ENCODE measurements at places on chromosomes 7 and 10.

- no peak for DNase-seq
Measured at GRCh38 chr10:94293354-94293753, 69.4 kb downstream of the NOC3L start.

DNA sequence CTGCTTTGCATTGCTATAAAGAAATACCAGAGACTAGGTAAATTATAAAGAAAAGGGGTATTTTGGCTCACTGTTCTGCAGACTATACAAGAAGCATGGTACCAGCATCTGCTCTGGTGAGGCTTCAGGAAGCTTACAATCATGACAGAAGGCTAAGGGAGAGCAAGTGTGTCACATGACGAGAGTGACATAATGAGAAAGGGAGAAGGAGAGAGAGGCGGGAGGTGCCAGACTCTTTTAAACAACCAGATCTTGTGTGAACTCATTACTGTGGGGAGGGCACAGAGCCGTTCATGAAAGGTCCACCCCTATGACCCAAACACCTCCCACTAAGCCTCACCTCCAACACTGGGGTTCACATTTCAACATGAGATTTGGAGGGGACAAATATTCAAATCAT is 59.0 kb upstream of the WNT16 start:
- no peak for DNase-seq

- peak; percentile 80 for DNase-seq
Measured at GRCh38 chr10:84537447-84537931, 209.1 kb downstream of the CCSER2 start.

DNA sequence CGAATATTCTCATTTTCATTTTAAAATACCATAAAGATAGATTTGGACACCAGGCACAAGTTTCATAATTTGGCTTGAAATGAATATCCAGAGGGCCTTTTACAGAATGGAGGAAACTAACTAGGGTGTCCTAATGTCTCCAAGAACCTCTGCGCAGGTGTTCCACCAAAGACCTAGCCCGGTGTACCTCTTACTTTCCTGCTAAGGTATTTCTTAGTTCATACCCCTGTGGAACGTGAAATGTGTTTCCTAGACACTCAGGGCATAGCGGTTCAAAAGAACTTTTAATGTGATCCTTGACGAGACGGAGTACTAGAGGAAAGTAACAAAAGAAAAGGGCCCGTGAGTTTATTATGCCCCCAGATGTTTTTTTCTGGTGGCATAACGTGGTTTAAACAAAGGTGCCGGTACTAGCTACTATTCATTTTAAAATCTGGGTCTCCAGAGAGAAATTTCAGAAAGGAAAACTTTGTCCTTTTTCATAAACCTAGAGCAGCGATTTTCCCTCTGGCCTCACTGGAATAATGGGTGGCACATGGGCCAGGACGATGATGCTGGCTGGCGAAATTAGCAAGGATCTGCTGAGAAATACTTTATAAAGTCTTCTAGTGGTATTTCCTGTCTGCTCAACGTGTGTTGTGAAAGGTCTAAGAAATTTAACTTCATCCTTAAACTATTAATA is 1.4 kb downstream of the APBB1IP start:
- DNase-seq = no peak

DNA sequence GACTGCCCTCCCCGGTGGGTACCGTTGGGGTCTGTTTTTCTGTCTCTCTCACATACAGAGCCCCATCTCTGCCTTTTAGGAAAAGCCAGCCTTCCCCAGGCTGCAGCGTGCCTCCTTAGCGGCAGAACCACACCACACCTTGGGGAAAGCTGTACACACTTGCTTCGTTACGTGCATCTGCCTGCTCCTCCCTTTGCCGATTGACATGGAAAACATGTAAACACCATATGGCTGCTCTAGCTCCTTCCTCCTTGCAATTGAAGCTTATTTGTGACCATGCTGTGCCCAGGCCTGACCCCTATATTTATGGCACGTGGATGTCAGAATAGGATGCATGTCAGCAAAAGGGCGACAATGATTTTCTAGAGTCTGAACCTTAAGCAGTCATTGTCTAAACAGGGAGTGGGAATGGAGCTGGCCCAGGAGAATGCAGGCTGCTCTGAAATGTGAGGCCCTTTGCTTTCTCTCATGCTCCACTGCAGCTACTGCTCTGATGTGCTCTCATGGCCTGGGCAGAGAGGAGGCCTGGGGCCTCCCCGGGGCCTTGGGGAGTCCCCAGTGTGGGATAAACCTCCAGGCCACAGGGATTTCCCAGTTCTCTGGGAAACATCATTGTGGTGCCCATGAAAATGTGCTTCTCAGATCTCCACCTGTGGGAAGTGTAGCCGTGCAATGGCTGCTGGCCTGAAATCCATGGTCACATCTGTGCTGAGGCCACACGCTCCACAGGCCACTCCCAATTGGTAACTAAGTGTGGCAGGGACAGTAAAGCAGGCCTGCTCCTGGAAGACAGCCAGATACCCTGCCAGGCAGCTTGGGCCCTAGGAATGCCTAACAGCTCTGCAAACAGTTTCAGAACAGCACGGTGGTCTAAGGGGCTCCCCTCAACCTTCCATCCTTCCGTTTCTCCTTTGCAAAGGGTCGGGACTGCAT is 18.6 kb downstream of the PDE6C start:
- no peak for DNase-seq

GRCh38 chr10:13820119-13820963 is 233.6 kb downstream of the PRPF18 start:
- DNase-seq = no peak

GRCh38 chr7:30954914-30955313 is 8.8 kb upstream of the GHRHR start:
- no peak for DNase-seq

GRCh38 chr7:100584683-100585510 is 1.0 kb downstream of the LRCH4 start:
- peak; percentile 68 for DNase-seq

GRCh38 chr7:101605611-101606497 is 23.2 kb downstream of the MYL10 start:
- DNase-seq = no peak

DNA sequence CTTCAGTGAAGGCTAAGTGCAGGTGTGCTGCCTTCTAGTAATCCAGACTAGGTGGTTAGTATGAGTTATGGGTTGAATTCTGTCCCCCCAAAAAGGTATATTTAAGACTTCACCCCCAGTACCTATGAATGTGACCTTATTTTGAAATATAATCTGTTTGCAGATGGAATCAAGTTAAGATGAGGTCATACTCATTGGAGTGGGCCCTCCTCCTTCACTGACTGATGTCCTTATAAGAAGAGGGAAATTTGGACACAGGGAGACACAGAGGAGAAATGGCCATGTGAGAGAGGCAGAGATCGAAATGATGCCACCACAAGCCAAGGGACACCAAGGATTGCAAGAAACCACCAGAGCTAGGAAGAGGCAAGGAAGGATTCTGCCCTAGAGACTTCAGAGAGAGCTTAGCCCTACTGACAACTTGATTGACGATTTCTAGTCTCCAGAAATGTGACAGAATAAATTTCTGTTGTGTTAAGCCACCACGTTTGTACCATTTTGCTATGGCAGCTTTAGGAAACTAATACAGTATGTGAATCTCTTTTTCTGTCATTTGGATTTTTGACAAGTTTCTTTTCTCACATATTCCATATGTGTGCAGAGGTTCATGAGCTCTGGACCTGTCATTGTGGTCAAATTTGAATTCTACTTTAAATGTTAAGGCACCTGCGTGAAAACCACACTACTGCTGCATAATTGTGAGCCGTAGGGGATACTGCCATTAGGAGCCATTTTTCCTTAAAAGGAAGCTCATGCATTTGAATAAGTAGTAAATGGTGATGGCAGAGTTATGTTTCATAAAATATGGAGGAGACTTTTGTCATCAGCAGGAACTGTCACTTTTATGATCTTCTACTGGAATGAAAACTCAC is 2.6 kb upstream of the RPA3 start:
- no peak for DNase-seq

GRCh38 chr7:117830422-117830954 is 42.8 kb downstream of the CTTNBP2 start:
- DNase-seq = no peak

- no peak for DNase-seq
Measured at GRCh38 chr10:49598986-49599385, 11.1 kb upstream of the SLC18A3 start.

- no peak for DNase-seq
Measured at GRCh38 chr10:12644380-12645144, 295.2 kb downstream of the CAMK1D start.

GRCh38 chr10:69335063-69335587 is 56.8 kb downstream of the HK1 start:
- no peak for DNase-seq

DNA sequence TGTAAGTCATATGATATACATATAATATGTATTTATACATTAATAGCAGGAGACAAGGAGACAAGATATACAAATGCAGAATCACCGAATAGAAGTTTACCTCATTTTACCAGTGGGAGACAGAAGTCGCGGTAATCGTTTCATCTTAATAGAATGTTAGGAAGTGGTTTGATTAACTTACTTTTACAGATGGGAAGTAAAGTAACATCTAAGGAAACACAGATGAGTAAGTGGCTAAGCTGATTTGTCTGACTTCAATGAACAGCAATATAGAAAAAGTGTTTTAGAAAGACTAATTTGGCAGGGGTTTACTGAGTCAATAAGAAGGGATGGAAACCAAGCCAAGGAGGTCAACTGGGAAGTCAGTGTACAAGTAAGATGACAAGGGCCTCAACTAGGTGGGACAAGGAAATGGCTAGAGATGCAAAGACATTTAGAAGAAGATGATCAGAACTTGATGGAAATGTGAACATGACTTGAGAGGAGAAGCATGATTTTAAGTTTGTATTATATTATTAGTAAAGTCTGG is 36.2 kb upstream of the FAM133B start:
- no peak for DNase-seq

DNA sequence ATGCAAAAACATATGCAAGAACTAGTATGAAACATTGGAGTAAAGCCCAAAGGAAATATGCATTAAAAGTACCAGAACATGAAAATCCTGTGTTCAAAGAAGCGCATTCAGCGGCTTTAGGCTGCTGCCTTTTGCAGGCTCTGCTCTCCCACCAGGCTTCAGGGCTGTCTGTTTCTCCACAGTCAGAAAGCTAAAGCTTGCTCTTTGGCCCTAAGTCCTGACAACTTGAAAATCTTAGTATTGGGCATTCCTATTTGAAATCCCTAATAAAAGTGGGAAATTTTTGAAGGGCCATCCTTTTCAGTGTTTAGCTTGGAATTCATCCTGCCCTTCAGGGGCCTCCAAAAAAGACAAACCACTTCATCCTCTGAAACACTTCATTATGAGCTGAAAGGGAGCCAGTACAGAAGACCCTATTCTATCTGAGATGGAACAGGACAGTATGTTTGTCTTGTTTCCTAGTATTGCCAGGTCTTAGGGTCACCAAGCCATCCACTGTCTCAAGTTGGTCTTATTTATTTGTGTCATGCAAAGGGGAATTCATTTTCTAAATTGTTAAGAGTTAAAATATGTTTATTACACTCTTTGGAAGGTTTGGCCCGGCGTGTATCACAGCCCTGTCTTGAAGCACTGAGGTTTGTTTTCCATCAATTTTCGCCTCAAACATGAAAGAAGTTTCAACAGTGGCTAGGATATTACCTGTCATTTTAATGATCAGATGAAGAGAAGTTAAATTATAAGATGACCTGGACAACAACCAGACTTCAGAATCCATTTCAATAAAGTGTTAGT is 326.3 kb upstream of the BMPER start:
- DNase-seq = no peak

- DNase-seq = no peak
Measured at GRCh38 chr10:104582602-104582951, 58.5 kb upstream of the SORCS3 start.

- DNase-seq = no peak
Measured at GRCh38 chr7:17307000-17307399, 8.5 kb downstream of the AHR start.

DNA sequence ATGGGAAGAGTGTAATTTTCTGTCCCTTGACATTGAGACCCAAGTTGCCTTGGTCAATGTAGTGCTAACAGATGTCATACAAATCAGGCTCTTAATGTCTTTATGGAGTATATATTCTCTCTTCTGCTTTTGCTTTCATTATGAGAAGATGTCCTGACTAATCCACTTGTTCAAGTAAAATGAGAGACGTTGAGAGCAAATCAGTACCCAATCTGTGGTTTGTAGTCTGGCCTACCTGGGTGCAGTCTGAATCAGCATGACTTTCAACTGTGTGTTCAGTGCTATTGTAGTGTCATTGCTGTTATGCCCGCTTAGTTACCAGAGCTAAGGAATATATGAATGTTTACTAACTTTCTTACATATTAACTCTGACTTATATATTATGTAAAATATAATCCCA is 612.4 kb downstream of the ANKRD7 start:
- DNase-seq = no peak

DNA sequence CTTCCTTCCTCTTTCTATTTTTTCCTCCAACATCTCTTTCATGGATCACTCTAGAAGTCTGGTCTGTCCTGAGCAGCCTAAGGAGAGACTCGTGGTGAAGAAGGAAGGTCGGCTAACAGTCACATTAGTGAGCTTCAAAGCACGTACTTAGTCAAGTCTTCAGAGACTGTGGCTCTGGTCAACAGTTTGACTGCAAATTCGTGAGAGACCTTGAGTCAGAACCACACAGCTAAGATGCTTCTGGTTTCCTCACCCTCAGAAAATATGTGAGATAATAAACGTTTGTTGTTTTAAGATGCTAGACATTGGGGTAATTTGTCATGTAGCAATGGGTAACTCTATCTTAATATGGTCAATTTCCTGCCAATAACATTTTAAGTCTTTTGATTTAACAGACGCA is 126.2 kb upstream of the LRRN3 start:
- DNase-seq = peak; percentile 59

DNA sequence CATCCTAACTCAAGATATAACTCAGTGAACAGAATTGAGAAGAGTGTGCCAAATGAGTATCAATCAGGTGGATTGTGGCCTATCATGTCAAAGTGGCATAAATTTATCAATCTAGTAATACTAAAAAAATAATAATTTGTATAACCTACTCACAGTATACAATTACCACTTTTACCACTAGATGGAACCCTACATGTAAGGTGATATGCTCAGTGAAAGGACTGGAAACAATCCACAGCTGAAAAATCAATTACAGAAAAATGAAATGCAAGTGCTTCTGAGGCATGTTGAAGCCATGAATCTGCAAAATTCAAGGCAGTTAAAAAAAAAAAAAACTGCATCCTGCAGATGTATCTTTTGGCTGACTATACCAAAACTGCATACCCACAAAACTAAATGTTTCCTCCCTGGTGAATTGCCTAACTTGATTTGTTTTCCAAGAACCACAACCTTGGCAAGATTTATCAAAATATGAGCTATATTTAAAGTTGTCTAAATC is 13.9 kb downstream of the ARHGAP19 start:
- peak; percentile 61 for DNase-seq

GRCh38 chr7:90530263-90530662 is 60.8 kb downstream of the PTTG1IP2 start:
- no peak for DNase-seq

- DNase-seq = no peak
Measured at GRCh38 chr10:62004042-62004441, 102.5 kb downstream of the ARID5B start.

DNA sequence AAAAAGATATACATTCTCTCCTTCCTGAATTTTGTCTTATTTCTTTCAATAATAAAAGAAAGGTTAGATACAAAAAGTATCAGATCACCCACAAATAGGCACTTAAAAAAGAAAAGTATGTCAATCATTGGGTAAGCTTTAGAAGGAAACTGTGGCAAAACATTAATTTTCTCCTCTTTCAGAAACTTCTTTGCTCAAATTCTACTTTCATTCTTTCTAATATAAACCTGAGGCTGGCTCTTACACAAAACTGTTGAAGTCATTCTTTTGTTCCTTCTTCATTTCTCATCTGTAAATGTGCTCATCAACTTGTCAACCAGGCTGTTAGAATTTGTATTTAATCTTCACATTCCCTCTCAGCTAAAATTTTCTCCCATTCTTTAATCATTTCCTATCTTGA is 124.6 kb downstream of the LRRN3 start:
- no peak for DNase-seq

All from astrocyte of the hippocampus (primary cell).